ENCODE measurements at places on chromosomes 7 and 10.

GRCh38 chr10:118963341-118963740 is 66.2 kb upstream of the NANOS1 start:
- DNase-seq = no peak

GRCh38 chr10:75246506-75246905 is 10.7 kb upstream of the COMTD1 start:
- DNase-seq = no peak

DNA sequence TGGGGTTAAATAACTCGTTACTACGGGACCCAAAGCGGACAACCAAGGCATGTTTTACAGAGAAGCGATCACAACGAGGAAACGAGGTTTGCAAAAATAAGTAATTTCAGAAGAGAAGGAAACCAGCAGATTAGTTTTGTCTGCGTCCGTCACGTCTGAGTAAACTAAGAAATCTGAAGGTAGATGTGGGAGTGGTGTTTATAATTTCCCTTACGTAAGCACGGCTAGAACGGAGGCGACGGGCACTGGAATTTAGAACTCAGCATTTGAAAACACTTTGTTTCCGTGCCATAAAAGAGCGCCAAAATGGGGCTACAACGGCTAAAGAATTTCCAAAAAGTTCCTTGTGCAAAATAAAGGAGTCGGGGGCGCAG is 718 bp upstream of the UMAD1 start:
- DNase-seq = peak; percentile 65

DNA sequence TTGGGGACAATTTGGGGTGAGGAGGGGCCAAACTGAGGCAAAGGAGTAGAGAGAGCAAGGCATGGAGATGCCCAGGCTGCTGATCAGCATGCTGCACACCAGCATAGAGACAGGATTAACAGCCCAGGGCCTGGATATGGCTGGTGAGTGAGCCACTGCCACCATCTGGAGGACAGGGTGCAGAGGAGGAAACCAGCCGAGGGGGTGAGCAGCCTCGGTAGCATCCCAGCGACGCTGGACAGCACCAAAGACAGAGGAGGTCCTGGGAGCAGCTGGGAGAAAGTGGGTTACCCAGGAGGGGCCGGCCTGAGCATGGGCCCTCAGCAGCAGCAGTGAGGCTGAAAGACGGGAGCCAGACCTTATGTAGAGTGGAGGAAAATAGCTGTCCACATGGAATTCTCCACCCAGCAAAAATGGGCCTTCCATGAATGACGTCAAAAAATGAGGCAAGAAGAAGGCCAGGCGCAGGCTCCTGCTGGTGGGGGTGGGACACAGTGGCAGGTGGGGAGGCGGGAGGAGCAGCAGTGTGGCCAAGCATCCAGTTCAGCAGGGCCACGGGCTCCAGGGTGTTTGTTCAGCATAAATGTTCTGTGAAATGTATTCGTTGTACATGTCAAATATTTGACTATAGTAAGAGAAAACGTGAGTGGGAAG is 16.7 kb downstream of the RET start:
- no peak for DNase-seq

GRCh38 chr10:45425621-45426563 is 51.9 kb downstream of the ALOX5 start:
- DNase-seq = no peak

DNA sequence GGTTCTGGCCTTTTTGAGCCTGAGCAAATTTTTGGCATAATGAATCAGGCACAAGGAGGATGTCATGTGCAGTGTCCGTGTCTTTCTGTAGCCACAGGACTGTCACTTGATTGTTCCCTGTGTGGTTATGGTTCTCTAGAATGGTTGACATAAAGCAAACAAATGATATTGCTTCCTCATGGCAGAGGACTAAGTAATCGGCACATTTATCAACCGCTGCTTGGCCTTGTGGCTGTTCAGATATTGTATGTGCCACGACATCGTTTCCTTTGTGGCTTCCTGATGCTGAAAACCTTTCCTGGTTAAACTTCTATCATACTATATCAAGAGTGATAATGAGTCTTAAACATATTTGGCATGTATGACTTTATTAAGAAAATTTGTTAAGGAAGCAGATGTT is 598.8 kb downstream of the SUGCT start:
- no peak for DNase-seq

DNA sequence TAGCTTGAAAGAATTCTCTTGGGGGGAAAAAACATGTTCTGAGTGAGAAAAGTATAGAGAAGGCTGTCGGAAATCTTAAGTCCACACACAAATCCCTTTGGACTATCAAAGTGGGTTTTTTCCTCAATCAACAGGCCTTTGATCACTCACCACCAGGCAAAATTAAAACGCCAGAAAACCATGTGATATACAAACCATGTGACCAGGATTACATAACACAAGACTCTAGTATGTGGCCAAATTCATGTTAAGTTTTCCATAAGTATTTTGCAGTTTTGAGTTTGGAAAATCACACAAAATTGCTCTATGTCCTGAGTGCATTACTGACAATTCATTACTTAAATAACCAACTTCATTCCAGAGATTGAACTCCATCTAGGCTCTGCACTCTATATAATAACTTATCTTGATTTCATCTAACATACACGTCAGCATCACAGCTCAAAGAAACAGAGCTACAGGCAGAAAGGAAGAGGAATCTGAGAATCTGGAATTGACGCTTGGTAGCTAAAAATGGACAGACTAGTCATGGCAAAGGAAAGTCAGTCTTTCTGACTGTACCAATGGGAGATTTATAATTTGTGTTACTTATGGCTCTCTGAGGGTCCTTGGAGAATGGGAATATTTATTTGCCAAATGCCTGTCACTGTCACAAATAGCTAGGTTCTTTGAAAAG is 383.5 kb downstream of the SFMBT2 start:
- no peak for DNase-seq

GRCh38 chr10:31100662-31101061 is 69.0 kb upstream of the ZNF438 start:
- DNase-seq = no peak

DNA sequence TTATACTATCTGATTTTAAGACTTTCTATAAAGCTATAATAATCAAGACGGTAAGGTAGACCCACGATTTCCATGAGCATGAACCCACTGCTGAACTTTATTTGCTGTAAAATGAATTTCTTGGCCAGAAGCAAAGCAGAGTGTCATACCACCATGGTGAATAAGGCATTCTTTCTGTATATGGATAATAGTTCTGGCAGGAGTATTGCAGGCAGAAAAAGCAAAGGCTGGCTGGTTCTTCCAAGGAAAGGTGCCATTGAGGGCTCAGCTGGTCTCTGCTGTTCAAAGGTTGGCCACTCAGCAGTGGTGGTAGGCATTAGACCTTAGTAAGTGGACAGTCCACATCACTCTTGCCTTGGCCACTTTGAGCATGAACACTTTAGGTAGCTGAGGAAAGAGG is 104.1 kb upstream of the KCNMA1 start:
- DNase-seq = no peak

DNA sequence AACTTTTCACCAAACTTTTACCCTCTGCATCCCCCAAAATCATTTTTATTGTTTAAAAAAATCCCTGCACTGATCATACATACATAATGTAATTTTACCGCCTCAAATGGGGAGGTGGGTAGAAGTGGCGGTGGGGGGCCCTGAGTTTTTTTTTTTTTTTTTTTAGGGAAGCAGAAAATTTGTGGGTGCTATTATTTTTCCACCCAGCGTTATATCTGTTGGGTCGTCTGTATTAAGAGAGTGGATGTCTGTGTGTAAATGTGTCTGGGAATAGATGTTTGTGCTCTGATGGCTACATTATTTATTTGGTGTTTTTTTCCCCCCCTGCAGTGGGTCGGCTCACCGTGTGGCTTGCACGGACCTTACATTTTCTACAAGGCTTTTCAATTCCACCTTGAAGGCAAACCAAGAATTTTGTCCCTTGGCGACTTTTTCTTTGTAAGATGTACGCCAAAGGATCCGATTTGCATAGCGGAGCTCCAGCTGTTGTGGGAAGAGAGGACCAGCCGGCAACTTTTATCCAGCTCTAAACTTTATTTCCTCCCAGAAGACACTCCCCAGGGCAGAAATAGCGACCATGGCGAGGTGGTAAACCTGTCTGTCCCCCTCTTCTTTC is 438 bp downstream of the ARID5B start:
- DNase-seq = peak; percentile 46

GRCh38 chr10:122555442-122555841 is 5.1 kb upstream of the DMBT1 start:
- peak; percentile 87 for DNase-seq

DNA sequence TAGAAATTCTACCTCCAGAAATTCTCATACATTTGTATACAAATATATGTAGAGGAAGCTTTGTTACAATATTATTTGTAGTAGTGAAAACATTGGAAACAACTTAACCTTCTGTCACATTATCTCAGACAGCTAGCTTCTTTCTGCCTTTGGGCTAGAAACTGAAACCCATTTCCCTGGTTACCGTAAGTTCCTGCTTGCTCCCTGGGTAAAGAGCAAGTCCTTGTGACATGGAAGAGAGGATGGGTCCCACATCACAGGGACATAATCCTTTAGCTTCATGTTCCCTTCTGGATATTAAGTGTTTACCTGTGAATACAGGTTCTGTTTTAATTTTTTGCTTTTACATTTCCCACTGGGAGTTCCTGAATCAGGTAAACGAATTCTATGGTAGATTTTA is 41.8 kb downstream of the KLHDC10 start:
- DNase-seq = peak; percentile 10

DNA sequence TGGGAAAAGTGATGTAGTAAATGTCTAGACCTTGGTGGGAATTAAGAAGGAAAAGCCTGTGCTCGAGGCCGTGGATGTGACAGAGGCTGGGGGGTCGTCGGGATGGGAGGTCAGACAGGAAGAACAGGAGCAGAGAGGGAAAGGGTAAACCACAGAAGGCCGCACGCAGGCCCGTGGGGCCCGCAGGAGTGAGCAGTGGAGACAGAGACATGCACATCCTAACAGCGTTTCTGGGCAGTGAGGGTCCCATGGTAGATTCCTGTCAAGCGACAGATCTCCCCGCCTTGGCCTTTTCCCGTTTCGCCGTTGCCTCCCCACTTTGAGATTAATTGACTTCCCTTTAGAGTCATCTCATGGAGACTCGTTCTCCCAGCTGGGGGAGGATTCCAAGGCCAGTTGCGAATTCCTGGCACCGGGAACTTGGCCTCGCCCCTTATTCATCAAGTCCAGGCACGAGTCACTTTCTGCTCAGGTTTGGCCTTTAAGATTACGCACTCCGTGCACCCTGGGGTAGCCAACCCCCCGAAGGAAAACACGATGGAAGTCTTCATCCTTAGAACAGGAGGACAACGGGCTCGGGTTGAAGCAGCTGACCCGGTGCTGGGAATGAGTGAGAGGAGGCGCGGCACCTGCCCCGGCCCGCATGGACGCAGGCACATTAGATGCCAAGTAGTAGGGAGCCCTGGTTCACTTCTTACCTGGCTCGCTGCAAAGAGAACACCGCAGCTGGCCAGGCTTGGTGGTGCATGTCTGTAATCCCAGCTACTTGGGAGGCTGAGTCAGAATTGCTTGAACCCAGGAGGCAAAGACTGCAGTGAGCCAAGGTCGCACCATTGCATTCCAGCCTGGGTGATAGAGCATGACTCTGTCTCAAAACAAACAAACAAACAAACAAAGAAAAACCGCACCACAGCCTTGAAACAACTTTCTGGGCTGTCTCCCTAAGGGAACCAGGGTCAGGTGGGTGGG is 315.2 kb upstream of the SHH start:
- DNase-seq = no peak

DNA sequence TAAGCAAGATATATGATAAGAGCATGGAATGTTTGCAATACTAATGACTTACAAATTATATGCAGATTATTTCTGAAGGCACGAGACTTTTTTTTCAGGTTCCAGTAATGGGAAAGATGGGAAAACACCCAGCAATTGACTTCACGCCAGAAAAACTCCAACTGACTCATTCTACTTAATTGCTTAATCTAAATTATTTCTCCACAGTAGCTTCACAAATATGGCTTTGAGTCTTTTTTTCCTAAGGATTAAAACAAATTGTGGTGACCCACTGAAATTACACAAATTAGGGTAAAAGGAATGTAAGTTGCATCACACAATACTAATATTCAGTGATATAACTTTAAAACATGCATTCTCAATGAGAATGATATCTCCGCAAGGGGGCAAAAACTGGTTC is 138.7 kb downstream of the GNAI1 start:
- DNase-seq = no peak

- no peak for DNase-seq
These were observed 11.1 kb upstream of the SGCE start for GRCh38 chr7:94666879-94667587.

- DNase-seq = no peak
These were observed 12.9 kb downstream of the ARL3 start for GRCh38 chr10:102701272-102701671.

DNA sequence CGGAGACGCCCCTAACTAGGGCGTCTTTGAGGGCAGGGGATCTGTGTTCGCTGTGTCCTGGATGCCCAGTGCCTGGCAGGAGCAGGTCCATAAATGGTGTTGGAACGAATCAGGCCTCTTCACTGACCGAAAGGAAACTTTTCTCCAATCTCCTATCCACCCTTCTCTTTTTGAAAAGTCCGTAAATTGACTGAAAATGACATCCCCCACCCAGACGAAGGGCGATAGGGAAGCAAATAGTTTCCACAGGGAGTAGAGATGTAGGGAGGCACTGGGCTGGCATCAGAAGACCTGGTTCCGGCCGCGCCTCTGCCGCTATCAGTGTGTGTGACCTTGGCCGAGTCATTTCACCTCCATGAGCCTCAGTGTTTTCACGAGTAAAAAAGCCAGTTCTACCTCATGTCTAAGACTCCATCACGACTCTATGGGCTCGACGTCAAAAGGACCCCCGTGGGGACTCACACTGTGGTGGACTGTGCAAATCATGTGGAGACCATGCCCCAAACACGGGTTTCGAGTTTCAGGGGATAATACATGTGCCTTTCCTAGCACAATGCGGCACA is 497 bp upstream of the RAB11FIP2 start:
- no peak for DNase-seq

- no peak for DNase-seq
These were observed 855.1 kb downstream of the LRMDA start for GRCh38 chr10:76286536-76286935.

- no peak for DNase-seq
These were observed 35.5 kb upstream of the KMT2E start for GRCh38 chr7:104978460-104978859.

DNA sequence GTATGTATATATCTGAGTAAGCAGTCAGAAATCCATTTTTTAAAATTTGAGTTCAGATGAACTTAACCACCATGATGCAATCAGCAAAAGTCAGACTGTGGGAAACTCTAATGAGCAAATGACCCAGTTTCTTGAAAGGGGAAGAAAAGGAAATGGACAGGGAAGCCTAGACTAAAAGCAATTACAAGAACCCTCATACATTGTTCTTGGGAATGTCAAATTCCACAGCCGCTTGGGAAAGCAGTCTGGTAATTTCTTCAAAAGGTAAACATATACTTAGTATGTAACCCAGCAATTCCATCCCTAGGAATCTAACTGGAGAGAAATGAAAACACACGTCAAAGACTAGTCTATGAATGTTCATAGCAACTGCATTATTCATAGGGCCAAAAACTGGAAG is 16.4 kb upstream of the FOXK1 start:
- no peak for DNase-seq

DNA sequence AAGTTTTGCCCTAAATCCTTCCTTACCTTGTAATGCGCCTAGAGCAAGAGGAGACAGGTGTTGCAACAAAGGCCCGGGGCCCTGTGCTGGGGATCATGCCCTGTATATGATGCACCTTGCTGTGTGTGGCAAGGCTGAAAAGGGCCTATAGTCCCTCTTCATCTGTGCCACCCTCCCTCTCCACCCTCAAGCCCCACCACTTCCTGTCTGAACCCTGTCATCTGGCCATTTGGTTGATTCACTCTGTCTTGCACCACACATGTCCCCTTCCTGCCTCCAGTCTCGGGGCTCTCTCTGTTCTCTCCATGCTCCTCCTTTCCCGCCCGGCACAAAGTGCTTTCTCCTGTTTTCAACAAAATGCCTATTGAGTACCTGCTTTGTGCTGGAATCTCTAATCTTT is 11.5 kb upstream of the MALSU1 start:
- no peak for DNase-seq
